ENCODE measurements at places on chromosomes 5 and 9.

DNA sequence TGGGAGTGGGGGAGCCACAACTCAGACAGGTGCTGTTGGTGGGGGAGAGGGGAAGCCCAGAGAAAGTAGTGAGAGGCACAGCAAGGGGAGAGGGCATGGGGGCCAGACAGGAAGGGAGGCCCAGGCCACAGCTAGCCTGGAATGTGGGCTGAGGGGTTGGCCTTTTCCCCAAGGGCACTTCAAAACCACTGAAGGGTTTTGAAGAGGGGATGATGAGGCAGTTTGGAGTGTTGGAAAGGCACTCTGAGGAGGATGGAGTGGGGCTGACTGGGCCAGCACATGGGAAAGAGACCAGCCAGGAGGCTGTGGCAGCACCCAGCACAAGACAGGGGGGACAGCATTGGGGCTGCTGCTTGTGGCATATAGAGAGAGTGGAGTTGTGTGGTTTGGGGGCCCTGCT is 3.8 kb downstream of the PSD2 start:
- no peak for DNase-seq

- DNase-seq: peak; percentile 47
Measured at GRCh38 chr5:180599981-180600553, 8.8 kb upstream of the SCGB3A1 start.

GRCh38 chr5:91091471-91092234 is 291.5 kb downstream of the ARRDC3 start:
- no peak for DNase-seq

GRCh38 chr9:86573886-86574285 is 219.7 kb upstream of the TUT7 start:
- no peak for DNase-seq

GRCh38 chr5:169796731-169797130 is 159.7 kb downstream of the DOCK2 start:
- no peak for DNase-seq

- no peak for DNase-seq
Measured at GRCh38 chr5:124729720-124730359, 16.6 kb downstream of the ZNF608 start.

DNA sequence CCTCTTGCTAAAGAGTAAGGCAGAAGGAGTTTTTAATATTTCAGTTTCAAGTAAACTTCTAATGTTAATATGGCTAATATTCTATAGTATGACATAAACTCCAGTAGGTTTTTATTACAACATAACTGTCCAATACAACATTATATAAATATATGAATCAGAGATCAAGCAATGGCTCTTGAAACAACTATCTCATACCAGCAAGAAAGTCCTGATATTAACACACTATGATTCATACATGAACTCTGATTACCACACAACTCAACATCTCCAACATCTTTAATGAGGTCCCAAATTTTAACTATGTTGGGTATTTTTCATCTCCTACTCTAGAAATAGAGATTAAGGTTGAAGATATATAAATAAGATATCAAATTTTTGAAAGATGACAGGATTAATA is 878.3 kb downstream of the TLE1 start:
- no peak for DNase-seq

DNA sequence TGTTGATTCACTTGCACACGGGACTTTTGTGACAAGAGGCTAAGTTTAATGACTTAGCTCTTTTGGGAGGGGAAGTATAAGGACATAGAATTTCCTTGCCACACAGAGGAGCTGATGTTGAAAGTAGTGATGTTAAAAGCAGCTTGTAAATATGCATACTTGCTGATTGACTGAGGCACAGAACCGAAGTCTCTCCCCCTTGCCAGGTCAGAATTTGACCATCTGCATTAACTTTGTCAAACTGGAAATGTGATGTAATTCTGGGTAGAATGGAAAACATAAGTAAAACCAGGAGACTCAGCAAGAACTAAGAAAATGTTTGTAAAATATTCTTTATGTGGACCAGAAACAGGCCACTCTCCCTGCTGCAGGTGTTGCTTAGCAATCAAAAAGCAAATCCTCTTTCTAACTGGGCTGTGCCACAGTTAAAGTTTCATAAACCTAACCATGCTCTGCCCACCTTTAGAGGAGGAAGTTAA is 284.2 kb downstream of the NR3C1 start:
- DNase-seq: no peak

- peak; percentile 5 for DNase-seq
Measured at GRCh38 chr5:150081541-150082283, 4.6 kb downstream of the CSF1R start.

GRCh38 chr5:77448831-77449230 is 43.3 kb downstream of the WDR41 start:
- no peak for DNase-seq

DNA sequence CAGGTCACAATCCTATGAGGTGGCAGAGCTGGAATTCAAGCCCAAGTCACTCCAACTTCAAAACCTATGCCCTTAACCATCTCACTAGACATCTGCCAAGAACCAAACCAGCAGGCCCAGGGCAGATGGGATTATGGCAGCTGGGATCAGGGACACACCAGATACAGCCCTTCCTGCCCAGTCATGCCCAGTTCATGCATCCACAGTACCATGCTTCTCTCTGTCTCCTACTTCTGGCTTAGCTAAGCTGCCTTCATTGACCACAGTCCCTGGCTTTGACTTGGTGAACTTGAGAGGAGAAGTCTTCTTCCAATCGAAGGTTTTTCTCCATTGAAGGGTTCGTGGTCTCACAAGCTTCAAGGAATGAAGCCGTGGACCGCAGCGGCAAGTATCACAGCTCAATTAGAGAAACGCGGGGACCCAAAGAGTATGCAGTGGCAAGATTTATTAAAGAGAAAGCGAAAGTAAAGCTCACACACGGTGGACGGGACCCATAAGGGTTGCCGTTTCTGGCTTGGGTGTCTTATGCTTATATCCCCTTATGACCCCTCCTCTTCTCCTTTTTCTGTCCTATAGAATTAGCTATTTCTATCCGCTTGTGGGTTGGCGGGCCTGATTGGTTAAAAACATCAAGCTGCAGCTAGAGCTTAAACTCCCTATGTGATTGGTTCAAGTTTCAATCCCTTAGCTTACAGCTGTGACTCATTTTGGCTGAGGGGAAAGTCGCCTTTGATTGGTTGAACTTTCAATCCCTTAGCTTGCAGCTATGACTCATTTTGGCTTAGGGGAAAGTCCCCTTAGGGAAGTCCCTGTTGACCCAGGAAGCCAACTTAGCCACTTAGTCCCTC is 101.2 kb downstream of the TRIM36 start:
- no peak for DNase-seq

GRCh38 chr5:36646507-36647023 is 40.2 kb downstream of the SLC1A3 start:
- no peak for DNase-seq

DNA sequence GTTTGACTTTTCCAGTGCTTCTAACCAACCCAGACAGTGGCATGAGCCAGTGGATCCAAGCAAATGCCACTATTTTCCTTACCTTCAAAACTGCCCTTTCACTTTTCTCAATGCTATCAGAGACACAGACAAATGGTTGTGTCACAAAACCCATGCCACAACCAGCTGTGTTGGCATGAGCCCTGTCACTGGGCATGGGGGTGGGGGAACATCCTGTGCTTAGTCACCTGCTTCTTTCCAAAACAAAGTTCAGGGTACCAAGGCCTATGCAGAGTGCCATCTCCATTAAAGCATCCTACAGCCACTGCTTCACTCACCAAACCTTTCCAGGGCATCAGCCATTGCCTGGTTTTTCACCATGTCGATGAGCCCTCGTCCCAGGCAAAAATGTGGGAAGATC is 30.1 kb downstream of the NIPSNAP3B start:
- DNase-seq: no peak

GRCh38 chr9:133758228-133758627 is 20.1 kb upstream of the SARDH start:
- DNase-seq: no peak

DNA sequence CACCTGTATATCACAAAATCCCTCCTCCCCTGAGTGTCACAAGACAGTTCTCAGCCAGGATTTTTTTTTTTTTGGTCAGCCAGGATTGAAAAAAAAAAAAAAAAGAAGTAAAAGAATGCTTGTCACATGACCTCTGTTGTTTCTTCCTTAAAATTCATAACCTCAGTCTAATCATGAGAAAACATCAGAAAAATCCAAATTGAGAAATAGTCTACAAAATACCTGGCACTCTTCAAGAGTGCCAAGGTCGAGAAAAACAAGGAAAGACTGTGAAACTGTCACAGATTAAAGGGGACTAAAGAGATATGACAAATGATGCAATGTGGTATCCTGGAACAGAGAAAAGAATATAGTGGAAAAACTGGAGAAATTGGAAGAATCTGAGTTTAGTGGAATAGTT is 58.5 kb upstream of the SUB1 start:
- DNase-seq: no peak

GRCh38 chr9:36961561-36962325 is 72.3 kb downstream of the PAX5 start:
- DNase-seq: no peak

GRCh38 chr9:135888126-135888765 is 19.1 kb downstream of the CAMSAP1 start:
- DNase-seq: no peak

GRCh38 chr5:74127381-74128320 is 501.7 kb downstream of the ARHGEF28 start:
- DNase-seq: no peak

- DNase-seq: no peak
Measured at GRCh38 chr9:99977033-99977792, 70.8 kb downstream of the STX17 start.

- DNase-seq: no peak
Measured at GRCh38 chr5:158559643-158560042, 540.1 kb downstream of the EBF1 start.

GRCh38 chr9:117662651-117663050 is 41.6 kb upstream of the TLR4 start:
- DNase-seq: no peak

- no peak for DNase-seq
Measured at GRCh38 chr5:20300110-20300509, 312.1 kb upstream of the CDH18 start.

DNA sequence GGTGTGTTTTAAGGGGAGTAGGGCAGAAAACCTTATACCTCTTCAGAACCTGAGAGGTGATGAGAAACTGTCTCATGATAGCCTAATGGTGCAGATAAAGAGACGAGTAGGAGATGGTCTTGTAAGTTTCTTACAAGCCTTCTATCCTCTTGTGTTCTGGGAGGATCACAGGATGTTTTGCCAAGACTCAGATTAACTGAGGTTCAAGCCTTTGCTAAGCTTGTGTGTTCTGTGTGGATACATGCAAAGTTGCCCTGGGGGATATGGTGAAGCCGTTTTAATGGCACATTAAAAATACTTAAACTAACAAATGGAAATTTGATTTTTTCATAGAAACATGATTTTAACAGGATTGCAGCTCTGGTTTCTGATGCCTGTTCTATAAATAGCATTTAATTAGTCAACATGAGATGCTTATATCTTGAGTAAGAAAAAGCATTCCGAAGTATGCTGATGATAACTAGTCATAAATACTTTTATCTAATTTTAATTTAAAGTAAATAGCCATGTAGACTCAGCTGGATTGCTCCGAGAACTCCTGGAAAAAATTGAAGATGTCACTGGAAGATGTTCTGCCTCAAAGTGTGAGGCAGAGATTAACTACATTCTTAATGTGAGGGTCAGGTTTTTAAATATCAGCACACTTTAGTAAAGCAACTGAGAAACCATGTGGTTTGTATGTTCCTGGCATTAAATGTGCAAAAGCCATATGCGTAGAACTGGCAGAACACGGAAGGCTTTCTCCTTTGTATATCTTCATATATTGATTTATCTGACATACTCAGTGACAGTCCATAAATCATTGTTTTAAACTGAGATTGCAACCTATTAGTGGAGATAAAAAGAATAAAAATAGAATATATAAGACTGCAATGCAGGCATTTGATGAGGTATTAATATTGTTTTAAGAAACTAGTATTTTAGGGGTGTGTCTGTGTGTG is 53.7 kb downstream of the IPO11 start:
- no peak for DNase-seq

GRCh38 chr5:158100373-158100888 is 241.5 kb upstream of the CLINT1 start:
- no peak for DNase-seq

DNA sequence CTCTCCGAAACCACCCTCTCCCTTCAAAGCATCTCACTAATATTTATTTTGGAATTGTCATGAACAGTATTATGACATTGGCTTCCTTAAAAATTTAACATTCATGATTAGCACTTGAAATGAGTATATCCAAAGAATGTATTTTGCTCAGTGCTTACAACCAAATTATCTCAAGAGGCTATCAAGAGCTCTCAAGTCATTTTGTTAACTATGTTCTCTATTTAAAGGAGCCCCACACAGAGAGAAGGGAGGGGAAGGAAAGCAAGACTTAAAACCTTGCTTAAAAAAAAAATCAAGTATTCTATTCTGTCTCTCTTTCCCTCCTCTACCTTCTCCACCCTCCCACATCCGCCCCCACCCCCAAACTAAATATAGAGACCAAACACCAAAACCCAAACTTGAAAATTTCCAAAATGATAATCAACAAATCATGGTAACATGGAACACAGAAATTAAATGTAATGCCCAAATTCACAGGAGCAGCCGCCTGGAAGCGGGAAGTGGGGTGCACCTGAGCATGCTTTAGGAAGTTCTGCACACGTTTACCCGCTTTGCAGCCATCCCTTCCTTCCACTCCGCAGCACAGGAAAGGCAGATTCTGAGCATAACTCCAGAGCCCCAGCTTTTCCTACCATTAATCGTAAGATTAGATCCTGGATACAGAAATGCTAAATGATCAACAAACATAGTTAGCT is 66.9 kb downstream of the EBF1 start:
- DNase-seq: no peak

- peak; percentile 99 for DNase-seq
Measured at GRCh38 chr5:177491429-177491945, 5.9 kb downstream of the PDLIM7 start.

- no peak for DNase-seq
Measured at GRCh38 chr5:61320860-61321259, 11.2 kb upstream of the ZSWIM6 start.

GRCh38 chr9:112065806-112066606 is 109.1 kb downstream of the SUSD1 start:
- no peak for DNase-seq

- no peak for DNase-seq
Measured at GRCh38 chr5:150298701-150299451, 3.8 kb downstream of the ARSI start.

- DNase-seq: no peak
Measured at GRCh38 chr5:125874057-125874456, 549.2 kb upstream of the GRAMD2B start.

Data from 8988T (cell line).